ENCODE measurements at places on chromosomes 3 and 15.

- no peak for DNase-seq
These were observed 21.6 kb upstream of the ALCAM start for GRCh38 chr3:105345156-105345555.

DNA sequence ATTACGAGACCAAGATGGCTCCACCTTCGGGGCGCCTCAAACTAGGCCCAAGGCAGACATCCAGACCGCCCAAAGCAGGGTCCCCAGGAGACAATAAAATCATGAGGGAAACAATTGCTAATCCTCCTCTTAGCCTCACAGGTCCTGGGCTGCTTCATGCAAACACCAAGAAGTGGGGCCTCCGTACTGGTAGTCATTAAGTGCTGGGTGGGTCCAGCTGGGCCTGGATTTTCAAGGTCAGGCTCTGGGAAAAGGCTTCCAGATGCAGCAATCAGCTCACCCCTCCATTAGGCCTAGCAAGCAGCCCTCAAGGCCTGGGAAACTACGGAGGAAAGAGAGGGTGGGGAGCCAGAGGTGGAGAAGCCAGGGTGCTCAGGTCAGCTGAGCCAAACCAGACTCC lies 634 bp downstream of the FBXL22 start:
- DNase-seq: no peak

DNA sequence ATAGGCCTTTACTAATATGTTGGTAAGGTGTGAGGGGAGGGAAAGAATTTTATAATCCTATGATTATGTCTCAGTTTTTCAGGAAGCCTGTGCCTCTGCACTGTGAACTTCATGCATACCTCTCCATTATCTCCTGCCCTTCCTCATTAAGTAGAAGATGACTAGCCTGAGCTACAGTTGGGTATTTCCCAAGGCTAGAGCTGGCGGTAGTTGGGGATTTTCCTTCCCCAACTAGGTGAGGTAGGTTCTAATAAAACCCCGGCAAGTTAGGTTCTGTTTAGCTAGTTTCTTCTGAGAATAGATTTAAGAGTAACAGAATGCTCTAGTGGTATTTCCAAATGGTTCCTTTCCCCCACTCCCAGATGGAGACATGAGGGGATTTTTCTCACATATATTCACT lies 414.5 kb downstream of the GRM7 start:
- no peak for DNase-seq

DNA sequence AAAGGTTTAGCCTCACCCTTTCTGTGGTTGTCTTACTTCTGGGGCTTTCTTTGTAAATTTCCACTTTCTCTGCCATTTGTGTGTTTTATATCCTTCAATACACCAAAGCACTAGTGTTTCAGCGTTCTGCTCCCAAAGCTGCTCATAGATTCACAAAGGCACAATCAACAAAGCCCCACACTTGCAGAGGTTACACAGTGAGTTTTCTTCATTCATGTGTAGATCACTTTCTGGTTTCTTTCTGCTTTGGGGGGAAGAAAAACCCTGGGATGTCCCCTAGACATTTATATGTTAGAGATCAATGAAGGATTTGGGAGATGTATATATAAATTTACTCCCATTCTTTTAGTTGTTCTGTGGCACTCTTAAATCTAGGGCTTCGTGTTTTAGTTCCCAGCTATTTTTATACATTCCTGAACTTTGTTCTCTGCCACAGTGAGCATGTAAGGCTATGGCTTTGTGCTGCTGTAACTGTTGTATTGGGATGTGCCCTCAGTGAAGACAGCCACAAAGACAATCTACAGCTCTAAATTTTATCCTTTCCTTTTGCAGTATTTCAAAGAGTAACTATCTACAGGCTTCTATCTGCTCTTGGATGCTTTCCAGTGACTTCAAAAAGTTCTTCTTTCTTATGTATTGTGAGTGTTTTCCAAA lies 636.5 kb downstream of the ZBBX start:
- no peak for DNase-seq

- no peak for DNase-seq
These were observed 11.7 kb downstream of the SHOX2 start for GRCh38 chr3:158094235-158095110.

GRCh38 chr3:191774485-191774884 lies 313.5 kb downstream of the PYDC2 start:
- no peak for DNase-seq

DNA sequence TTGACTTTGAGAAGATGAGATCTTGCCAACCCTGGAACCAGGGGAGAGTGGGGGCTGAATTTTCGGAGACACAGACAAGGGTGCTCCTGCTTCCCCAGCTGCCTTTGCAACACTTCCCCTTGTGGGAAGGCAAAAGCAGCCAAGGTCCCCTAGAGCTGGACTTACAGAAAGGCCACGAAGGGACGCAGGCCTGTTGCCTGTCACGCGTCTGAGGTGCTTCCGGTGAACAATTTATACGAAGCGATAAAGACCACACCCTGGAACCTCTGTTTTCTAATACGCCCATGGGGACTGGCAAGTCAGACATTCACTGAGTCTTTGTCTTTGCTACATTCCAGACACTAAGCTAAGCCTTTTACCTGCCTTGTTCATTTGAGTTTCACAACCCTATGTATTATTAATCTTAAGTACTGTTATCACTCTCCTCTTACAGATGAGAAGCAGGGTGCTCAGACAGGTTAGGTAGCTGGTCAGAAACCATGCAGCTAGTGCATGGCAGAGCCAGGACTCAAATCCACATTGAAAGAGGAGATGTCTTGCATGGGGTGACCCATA lies 13.2 kb downstream of the MEGF11 start:
- no peak for DNase-seq

Data from SW480 (cell line).